ENCODE measurements at places on chromosomes 6 and 20. TPM values are rescaled to one million over a fixed set of nuclear protein-coding genes. Genes with fewer than 3 reads are reported as not detected.

Gene LY6G6C
- not detected for total RNA-seq

Gene GRM4
- total RNA-seq, result 0.13 TPM

Gene ENPP5
- total RNA-seq, result 3.6 TPM

Gene CRIP3
- total RNA-seq, result 0.39 TPM

Gene TMEM200A
- total RNA-seq, result 134 TPM

Gene TAF4
- 5.7 TPM for total RNA-seq

Gene NFKBIL1
- total RNA-seq, result 22.7 TPM

Gene CCDC170
- total RNA-seq, result 0.46 TPM

Gene SLA2
- 0.03 TPM for total RNA-seq

Gene DNAH8
- not detected for total RNA-seq

Gene ESF1
- 10.7 TPM for total RNA-seq

Gene PACSIN1
- total RNA-seq, result not detected

Data from smooth muscle cell of the pulmonary artery (primary cell).